ENCODE measurements at places on chromosomes 3 and 15.
A peak's percentile ranks its signal among the peaks of the same experiment; 100 is the strongest.

DNA sequence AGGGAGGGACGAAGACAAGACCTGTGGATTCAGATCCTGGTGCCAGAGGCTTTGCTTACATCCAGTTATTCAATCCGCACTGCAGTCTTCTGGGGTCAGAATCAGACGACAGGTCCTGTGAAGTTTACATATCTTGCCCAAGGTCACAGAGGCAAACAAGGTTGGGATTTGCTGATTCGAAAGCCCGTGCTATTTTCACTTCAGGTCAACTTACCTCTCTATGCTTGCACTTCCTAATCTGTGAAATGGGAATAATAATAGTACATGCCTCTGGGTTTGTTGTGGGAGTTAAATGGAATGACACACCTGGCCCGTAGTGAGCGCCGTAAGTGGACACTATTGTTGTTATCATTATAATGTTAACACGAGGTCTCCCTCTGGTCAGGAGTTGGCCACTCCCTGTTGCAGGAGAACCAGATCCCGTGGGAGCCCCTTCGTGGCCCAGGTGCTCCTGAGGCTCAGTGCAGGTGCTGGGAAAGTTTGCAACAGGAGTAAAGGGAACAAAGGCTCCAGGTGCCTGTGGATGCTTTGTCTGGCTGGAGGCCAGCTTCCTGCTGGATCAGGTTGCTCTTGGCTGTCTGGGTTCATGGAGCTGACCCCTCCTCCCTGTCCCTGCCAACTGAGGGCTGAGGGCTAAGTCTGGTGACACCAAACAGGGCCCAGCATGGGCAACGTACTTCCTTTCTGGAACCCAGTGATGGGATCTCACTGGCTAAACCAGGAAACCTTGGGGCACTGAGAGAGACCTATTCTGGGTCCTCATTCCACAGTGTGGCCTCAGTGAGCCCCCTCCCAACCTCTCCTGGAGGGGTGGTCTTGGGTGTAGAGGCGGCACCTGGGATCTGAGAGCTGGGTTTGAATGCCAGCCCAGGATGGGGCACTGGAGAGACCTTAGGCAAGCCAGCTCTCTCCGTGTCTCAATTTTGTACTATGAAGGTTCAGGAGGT is 40.1 kb upstream of the SEMA4B start:
- DNase-seq, result no peak

DNA sequence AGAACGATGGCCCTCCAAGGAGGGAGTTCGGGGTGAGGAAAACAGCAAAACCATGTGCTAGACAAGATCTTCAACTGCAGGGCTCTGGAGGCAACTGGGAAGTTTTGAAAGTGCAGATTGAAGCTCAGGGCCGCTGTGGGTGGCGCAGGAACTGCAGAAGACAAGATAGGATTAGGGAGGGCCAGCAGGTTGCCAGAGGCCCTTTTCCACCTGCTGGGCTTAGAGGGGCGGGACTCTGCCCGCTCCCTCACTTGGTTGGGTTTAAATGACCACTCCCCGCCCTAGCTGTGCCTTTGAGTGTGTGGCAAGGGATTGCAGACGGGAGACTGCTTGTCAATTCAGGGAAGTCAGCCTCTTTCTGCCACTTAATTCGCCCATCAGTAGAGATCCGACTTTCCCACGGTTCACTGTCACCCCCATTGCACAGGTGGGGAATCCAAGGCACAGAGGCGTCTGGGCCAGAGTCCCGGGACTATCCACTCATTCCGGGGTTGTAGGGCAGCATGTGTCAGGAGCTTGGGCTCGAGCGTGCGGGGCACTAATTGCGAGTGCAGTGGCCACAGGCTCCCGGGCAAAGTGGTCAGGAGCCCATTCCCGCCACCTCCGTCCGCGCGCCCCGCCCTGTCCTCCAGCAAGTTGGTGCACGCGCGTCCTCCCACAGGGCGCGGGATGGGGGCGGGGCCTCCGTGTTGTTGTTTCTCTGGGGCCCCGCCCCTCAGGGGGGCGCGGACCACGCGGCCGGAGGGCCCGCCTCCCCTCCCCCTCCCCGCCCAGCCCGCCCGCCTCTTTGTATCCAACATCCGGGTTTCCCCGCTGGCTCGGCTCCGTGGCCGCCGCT is at the start of gene ACVR2B:
ACVR2B (plus strand) TSS at position 816 of the 838 bp plus-strand sequence. CDS start 433 bp downstream, outside the sequence.
- DNase-seq, result peak; percentile 65

GRCh38 chr3:8816106-8816505 is 46.7 kb upstream of the OXTR start:
- DNase-seq, result no peak

GRCh38 chr15:88400591-88401250 is 66.5 kb downstream of the MRPL46 start:
- DNase-seq, result no peak

DNA sequence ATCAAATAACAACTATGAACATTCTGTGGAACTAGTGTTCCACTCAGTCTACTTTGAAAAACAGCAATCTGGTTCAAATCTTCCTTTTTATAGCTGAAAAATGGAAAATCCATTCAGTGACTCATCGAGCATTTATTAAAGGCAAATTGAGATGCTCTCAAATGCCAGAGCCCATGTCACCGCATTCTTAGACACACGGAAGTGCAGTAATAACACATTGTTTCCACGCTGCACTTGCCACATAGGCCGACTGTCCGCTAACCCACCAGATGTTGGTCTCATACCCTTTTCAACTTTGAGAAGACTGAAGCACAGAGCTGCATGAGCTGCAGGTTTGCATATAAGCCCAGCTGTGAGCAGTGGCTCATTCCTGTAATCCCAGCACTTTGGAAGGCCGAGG is 95.9 kb downstream of the TMEM266 start:
- DNase-seq, result no peak

DNA sequence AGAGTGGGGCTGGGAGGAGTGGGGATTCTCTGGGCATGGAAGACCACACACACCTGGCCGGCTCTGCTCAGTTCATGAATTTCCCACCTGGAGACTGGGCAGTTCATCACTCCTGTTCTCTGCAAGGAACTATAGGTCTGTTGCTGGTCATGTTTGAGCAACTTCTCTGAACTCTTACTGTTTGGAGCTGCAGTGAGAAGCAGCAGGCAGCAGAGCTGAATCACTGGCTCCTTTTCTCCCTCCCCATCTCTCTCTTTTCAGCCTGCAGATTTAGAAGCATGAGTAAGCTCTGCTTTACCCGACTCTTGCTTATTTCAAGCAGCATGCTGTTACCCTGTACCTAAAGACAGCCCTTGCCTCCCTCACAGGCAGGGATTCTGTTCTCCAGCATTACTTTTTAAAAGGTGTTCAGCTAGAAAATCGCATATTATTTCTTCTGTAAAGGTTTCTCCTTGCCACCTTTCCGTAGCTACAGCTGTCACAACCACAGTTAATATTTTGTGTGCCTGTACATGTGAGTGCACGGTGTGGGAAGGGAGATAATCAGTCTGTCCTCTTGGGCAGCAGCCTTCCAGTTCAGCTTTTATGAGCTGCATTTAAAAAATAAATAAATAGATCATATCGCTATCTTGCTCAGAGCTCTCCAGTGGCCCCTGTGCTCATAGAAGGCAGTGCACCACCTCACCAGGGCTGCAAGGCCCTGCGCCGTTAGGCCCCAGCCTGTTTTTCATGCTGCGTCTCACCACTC is 131.6 kb downstream of the CHCHD6 start:
- DNase-seq, result no peak

GRCh38 chr15:38283010-38283409 is 30.4 kb downstream of the SPRED1 start:
- DNase-seq, result no peak

GRCh38 chr3:39716849-39717248 is 92.6 kb upstream of the MYRIP start:
- DNase-seq, result no peak

GRCh38 chr3:47011371-47011770 is 31.9 kb downstream of the NBEAL2 start:
- no peak for DNase-seq

- DNase-seq, result no peak
Observed at GRCh38 chr3:72907731-72908620, 20.1 kb downstream of the GXYLT2 start.

GRCh38 chr3:181134873-181135272 is 145.3 kb upstream of the DNAJC19 start:
- no peak for DNase-seq

GRCh38 chr15:56286213-56286612 is 42.5 kb upstream of the RFX7 start:
- DNase-seq, result no peak

DNA sequence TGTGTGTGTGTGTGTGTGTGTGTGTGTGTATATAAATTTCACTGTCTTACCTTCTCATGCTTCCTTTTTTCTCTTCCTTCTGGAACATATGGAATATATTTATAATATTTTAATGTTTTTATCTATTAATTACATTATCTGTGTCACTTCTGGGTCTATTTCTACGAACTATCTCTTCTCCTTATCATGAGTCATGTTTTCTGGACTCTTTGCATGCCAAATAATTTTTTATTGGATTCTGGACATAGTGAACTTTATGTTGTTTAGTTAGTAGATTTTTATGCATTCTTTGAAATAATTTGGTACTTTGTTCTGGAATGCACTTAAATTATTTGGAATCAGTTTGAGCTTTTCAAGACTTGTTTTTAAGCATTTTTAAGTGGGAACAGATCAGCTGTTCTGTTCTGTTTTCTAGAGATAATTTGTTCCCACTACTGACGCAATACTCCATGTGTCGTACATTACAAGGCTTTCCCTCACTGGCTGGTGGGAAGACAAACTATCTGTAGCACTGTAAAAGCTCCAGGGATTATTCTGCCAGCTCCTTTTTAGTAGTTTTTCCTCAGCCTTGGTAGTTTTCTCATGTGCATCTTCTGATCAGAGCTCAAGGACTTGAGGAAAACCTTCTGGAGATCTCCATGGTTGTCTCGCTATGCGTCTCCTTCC is 302.0 kb downstream of the CLSTN2 start:
- no peak for DNase-seq

- no peak for DNase-seq
Observed at GRCh38 chr3:158846803-158847451, 45.1 kb downstream of the MFSD1 start.

DNA sequence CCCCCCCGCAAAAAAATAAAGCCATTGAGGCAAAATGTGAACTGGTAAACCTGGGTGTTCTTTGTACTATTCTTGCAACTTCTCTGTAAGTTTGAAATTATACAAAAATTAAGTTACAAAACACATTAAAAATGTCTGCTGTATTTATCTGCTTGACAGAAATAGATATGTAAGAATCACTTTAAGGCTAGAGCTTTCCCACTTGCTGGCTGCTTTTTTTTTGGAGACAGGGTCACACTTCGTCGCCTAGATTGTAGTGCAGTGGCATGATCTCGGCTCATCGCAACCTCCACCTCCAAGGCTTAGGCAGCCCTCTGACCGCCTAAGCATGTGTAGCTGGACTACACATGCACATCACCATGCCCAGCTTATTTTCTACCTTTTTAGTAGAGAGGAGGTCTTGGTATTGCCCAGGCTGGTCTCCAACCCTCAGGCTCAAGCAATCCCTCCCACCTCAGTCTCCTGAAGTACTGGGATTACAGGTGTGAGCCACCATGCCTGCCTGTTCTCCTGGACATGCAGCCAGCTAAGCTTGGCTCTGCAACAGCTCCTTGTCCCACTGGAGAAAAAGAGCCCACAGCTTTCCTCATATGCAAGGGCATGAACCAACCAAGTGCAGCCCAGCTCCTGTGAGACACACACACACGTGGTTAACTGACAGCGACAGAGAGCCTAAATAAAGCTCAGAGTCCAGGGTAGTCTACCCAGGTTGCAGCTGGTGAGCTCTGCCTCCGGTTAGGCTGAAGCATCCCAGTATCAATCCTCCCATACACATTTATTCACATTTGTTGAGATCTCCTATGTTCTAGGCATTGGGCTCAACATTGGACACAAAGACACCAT is 4.5 kb downstream of the RPS17 start:
- DNase-seq, result no peak

- no peak for DNase-seq
Observed at GRCh38 chr3:149327156-149327555, 6.3 kb downstream of the TM4SF18 start.

GRCh38 chr3:8301977-8302735 is 199.5 kb upstream of the LMCD1 start:
- DNase-seq, result no peak

DNA sequence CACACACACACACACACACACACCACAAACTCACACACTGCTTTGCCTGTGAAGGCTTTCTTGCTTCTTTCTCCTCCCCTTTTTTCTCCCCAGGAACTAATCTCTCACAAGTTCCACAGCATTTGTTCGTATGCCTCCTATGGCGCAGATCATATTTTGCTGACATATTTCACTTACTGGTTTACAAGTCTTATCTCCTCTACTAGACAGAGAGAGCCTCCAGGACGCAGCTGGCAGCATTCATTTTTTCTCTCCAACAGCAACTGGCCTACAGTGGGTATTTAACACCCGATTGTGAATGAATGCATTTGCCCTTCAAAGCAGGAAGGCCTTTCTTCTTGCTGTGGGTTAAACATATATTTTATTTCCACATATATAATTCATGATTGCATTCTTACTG is 47.0 kb upstream of the DLG1 start:
- DNase-seq, result no peak

DNA sequence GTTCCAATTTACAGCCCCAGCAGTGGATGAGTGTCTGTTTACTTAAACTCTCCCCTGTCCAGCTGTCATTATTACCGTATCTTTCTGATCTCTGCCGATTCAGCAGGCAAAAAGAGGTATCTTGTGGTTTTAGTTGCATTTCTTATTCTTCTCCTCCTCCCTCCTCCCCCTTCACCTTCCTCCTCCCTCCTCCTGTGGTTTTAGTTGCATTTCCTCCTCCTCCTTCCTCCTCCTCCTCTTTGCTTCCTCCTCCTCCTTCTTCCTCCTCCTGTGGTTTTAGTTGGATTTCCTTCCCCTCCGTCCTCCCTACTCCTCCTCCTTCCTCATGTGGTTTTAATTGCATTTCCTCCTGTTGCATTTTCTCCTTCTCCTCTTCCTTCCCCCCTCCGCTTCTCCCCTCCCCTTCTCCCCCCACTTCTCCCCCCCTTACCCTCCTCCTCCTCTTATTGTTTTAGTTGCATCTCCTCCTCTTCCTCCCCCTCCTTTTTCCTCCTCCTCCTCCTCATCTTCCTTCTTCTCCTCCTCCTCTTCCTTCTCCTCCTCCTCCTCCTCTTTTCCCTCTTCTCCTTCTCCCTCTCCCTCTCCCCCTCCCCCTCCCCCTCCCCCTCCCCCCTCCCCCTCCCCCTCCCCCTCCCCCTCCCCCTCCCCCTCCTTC is 25.3 kb upstream of the VPS33B start:
- no peak for DNase-seq

DNA sequence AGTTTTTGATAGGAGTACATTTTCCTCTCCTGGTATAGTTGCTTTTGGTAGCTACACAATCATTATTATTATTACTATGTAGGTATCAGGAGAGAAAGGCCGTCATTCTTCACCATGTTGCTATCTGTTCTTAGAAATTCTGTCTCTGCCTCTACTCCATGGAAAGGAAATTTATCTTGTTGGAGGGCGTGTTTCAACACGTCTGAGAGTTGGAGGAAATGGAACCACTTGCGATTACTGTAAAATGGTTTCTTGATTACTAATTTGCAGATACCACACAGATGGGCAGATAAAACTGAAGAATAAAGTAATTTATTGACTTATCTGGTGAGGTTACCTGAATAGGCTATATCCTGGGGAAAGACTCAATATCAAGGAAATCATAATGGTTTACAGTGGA is 488.4 kb downstream of the NR2F2 start:
- no peak for DNase-seq

Measured in activated gamma-delta T cell treated with Interleukin-2 at 50 U/mL for 16 hours (primary cell).